Activated T-cell treated with anti-CD3 and anti-CD28 coated beads for 48 hours (primary cell): ENCODE measurements at places on chromosomes 7 and 10.

GRCh38 chr7:69817841-69818635 is 219.8 kb downstream of the AUTS2 start:
- DNase-seq: no peak

GRCh38 chr10:5545778-5546710 is 21.3 kb downstream of the CALML3 start:
- DNase-seq: no peak

GRCh38 chr7:139523968-139524815 is 707 bp downstream of the CLEC2L start:
- DNase-seq: no peak

DNA sequence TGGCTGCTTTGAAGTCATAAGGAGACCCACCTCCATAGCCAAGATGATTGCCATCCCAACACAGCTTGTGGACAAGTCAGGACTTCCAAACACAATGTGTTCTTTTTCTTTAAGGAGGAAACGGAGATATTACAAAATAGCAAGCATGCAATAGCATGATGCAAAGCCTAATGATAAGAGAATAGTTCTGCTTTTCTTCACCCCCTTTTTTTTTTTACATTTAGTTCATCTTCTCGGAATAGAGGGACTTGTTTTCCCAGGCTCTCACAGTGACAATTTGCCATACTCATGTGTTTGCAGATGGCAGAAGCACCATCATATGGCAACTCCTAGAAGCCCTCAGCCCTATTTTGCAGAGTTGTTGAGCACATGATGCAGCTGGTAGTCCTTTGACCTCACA is 119.8 kb downstream of the ITGB8 start:
- DNase-seq: no peak

GRCh38 chr10:128843972-128844371 is 623.1 kb upstream of the MGMT start:
- DNase-seq: no peak

- no peak for DNase-seq
Observed at GRCh38 chr7:763762-764161, 36.7 kb upstream of the PRKAR1B start.

DNA sequence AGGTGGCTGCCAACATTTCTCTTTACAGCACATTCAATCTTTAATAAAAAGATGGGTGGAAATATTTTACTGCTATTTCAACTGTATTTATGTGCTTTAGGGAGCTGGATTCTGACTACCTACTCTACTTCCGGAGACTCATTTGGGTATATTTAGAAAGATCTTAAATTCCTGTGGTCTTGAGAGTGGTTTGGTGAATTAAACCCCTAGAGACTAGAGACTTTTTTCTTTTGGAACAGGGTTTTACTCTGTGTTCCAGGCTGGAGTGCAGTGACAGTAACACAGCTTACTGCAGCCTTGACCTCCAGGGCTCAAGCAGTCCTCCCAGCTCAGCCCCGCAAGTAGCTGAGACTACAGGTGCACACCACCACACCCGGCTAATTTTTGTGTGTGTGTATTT is 79.0 kb upstream of the HABP2 start:
- DNase-seq: no peak

DNA sequence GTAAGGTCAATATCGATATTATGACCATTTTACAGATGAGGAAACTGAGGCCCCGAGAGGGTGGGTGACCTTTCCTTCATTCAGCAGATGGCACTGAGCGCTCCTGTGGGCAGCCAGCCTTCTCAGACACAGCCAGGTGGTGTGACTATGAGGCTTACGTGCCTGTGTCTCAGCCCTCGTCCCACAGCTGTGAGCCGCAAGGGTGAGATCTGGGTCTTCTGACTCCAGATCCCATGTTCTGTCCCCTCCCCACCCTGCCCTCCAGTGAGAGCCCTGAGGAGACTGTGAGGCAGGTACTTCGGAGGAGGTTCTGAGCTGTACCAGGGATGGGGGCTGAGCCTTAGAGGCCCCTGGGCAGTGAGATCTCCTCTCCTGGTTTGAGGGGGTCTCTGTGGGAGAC is 613.8 kb upstream of the FOXK1 start:
- no peak for DNase-seq

- DNase-seq: no peak
Observed at GRCh38 chr10:97744405-97745035, 7.6 kb downstream of the ZFYVE27 start.

DNA sequence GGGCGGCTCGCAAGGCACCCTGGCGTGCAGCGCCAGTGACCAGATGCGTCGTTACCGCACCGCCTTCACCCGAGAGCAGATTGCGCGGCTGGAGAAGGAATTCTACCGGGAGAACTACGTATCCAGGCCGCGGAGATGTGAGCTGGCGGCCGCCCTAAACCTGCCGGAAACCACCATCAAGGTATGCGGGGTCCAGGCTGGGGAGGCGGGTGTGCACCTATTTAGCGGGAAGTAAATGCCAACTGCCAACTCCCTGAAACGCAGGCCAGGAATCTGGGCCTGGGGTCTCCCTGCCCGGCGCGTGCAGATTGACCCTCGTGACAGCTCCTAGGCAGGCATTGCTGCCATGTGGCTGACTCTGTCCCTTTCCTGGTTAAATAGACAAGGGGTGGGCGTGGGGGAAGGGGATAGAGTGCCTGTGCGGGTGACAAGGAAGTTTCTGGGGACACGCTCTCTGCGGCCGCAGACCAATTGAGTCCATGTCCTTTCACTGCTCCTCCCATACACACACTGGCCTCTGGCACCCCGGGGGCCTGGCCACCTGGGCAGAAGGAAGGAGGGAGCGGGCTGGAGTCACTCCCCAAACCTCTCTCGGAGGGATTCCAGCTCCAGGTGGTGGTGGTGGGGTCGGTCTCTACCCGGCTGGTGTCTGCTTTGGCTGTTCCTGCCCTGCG is 2.7 kb downstream of the EVX1 start:
- DNase-seq: no peak

DNA sequence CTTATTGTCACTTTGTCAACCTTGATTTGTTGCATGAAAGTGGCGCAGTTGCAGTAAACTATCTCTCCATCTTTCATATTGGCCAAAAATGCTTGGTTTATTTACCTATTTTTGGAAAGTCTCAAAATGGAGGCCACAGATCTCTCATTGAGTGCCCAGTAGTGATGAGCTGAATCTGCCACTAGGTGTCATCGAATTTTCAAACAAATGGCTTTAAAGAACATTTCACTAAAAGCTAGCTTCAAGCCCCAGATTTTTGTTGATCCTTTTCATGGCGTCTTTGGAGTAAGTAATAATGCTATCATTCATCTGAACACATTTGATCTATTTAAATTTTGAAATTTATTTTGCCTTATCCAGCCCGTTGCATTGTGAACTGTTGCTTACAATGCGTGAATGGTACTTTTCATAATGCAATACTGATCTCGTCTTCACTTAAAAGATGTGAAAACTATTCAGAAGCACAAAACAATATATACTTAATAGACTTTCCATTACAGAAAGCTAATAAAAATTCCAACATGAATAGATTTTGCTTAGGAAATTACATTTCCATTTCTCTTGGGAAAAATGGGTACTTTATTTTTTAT is 236.2 kb downstream of the DNAJB9 start:
- no peak for DNase-seq

GRCh38 chr10:66836057-66836456 is 89.8 kb upstream of the LRRTM3 start:
- no peak for DNase-seq

DNA sequence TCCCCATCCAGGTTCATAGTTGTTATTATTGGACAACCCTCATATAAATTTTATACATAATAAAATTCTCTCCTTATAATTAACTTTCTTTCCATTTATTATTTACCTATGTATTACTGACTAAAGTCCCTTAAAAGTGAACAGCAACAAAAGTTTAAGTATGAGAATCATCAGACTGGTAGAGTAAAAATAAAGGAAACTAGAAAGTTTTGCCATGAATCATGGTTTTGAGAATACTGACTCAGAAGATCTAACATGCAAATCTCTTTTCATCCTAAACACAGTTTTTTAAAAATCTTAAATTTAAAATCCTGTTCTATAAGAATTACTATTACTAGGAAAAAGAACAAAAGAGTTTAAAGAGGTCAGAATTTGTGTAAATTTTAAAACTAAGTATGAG is 32.1 kb downstream of the HERC4 start:
- DNase-seq: no peak

DNA sequence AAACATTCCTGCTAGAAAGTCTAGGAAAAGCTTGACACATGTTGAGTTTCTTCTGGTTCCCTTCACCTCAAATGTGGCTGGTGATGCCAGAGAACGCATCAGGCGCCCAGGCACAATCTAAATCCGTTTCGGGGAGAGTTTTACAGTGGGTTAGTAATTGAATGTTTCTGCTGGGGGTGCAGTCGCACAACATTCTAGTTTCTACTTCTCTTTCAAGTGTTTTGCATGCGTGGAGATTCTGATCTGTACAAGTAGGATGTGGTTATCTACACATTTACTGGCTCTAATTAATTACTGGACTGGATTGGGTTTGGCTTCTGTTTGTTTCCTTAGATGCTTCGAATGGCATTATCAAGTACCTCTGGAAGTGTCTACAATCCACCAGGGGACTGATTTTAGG is 173.8 kb downstream of the TMEM26 start:
- no peak for DNase-seq

DNA sequence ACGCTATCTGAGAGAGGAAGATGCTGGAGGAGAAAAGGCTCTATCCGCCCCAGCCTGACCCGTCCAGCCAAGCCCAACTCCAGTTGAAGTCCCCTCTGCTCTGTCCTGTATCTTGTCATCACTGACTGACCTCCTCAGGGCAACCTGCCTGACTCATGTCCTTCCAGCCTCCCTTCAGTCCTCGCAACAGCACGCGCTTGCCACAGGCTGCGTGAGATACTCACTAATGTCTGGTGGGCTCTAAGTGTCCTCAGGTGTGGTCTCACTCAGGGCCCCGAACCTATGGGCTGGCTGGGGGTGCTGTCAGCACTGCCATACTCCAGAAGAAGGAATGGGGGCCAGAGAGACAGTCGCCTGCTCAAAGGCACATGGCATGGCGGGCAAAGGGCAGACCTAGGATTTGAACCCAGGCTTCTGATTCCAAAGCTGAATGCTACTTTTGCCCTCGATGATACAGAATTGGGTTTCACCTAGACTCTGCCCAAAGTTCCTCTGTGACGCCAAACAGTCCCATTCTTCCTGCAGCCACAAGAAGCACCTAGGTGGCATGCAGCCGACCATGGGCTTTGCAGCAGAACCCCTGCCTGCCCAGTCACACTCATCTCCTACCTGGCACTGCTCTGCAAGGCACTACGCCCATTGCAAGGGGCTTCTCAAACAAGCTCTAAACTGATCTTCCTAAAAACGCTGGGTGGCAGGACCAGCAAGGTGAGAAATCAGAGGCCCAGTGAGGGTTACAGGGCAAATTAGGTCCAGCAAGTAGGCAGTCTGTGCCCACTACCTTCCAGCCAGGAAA is 8.5 kb downstream of the FAM53B start:
- no peak for DNase-seq

GRCh38 chr7:35537067-35538023 is 157.6 kb downstream of the HERPUD2 start:
- peak; percentile 77 for DNase-seq

GRCh38 chr7:37462138-37462537 is 13.5 kb upstream of the ELMO1 start:
- DNase-seq: no peak
